Umbilical cord (tissue), 2 donors: ENCODE measurements at places on chromosomes 5 and 9.
A peak's percentile ranks its signal among the peaks of the same experiment; 100 is the strongest.

DNA sequence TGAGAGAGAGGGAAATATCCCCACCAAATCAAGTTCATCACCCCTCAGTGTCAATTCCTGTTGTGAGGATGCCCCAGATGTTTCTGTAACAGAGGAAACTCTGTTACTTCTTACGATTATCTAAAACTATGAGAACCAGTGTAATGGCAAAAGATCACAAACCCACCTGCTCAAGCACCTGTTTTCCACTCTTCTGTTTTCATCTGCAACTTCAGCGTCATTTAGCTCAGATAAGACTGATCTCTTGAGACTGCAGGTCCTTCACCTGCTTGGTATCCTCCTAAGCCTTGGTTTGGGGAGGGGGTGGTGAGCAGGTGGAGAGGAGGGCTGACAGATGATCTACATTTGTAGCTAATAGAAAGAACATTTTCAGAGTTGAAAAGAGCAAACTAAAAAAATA lies 229.3 kb downstream of the SLF1 start:
- DNase-seq, result no peak

DNA sequence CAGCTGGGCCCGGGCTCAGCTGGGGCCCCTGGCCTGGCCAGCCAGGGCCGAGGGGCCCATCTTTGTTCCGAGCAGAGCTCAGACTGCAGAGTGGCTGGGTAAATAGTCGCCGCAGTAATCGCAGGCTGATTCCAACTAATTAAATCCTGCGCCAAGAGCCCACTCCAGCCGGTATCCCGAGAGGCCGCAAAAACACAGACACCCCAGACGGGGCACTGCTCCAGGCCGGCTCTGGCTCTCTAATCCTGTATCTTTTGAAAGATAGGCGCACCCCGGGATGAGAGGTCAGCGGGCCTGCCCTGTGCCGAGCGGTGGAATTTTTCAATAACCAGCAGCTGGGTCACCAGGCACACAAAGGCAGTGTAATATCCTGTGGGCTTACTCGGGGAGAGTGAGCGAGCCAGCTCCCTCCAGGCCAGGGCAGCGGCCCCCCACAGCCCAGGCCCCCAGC lies 57.7 kb downstream of the LMX1B start:
- DNase-seq, result peak; percentile 89

DNA sequence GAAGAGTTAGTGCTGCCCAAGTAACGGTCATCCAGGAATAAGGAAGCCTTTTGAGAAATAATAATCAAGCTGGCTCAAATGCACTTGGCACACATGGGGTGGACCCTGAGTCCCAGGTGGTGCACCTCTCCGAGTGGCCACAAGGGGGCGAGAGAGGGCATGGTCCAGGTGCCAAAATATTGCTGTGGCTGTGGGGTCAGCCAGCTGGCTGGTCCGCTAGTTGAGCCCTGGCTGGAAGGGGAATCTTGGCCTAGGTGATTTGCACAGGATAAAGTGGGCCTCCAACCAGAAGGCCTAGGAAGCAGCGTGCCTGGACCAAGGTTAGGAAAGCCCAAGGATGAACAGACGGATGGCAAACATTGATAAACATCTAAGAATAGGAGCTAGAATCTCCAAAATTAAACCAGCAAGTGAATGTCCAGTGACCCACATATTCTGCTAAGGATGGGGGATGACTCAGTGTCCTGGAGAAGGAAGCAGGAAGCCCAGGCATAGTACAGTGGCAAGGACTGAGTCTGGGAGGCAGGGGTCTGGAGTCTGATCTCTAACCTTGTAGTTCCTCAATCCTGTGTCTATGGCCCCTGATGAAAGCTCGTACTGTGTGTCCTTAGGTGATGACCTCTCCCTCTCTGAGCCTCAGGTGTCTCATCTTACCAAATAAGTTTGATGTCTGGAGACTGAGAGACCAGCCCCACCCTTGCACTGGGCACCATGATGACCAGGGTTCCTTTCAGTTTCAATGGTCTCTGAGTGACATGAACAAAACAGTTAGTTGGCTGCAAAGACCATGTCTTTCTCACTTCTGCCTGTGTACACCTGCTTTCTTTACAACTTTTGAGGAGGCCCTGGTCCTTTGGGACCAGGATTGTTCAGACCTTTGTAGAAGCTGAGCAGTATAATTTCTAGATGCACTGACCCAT lies 19.2 kb upstream of the SHB start:
- DNase-seq, result peak; percentile 33

DNA sequence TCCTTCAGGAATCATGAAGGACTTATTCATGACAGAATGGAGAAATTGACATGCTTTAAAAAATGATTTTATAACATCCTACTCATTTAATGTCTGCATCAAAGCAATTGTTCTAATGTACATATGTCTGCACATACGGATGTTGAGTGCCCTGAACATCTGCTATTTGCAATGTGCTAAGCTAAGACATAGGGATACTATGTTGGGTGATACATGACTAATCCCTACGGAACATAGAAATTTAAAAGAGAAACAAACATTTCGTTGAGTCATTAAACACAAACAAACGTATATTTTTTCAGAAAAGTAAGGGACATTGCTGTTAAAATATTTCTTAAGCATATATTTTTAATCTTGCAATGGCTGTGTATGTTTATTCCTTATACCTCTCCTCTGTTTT lies 686.5 kb upstream of the ADAMTS16 start:
- no peak for DNase-seq

DNA sequence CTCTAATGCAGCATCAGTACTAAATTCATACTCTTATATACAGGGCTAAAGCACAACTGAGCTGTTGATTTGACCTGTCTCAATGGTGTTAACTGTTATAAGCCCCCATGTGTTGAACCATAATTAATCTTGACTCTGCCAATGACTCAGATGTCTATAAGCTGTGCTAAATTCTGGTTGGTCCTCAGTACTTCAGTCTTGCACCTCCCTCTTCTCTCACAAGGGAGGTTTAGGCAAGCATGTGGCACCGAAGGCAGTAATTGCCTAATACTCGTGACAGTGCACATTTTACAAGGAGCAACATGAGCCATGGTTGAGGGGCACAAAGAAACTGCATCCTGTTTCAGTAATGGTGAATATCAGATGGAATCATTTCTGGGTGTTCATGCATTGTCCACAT lies 255.9 kb downstream of the TRPM3 start:
- DNase-seq, result no peak

GRCh38 chr5:5330728-5331452 lies 91.6 kb upstream of the ICE1 start:
- peak; percentile 40 for DNase-seq

GRCh38 chr9:85064811-85065371 lies 395.4 kb downstream of the NTRK2 start:
- DNase-seq, result no peak

GRCh38 chr5:142110046-142110531 lies 1.5 kb downstream of the NDFIP1 start:
- DNase-seq, result peak; percentile 34

- peak; percentile 20 for DNase-seq
Measured at GRCh38 chr5:108315829-108316228, 66.1 kb downstream of the FBXL17 start.

DNA sequence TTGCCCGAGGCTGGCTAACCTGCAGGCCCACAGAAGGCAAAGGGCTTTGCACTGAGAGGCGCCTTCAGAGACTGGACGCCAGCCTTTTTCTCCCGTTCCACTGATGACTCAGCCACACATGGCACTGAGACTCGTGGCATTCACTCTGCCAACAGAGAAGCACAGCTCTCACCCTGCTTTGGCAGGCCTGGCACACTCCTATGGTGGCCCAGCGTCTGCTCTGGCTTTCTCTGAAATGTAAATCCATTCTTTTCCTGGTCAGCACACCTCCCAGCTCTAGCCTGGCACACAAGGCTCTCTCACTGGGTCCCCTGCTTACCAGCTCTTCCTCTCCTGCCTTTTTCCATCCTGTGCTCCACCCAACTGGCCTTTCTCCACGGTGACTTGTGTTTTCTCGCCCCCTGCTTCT lies 5.9 kb upstream of the MELK start:
- DNase-seq, result peak; percentile 8

GRCh38 chr5:151492729-151493128 lies 45.3 kb downstream of the SLC36A1 start:
- DNase-seq, result peak; percentile 24

DNA sequence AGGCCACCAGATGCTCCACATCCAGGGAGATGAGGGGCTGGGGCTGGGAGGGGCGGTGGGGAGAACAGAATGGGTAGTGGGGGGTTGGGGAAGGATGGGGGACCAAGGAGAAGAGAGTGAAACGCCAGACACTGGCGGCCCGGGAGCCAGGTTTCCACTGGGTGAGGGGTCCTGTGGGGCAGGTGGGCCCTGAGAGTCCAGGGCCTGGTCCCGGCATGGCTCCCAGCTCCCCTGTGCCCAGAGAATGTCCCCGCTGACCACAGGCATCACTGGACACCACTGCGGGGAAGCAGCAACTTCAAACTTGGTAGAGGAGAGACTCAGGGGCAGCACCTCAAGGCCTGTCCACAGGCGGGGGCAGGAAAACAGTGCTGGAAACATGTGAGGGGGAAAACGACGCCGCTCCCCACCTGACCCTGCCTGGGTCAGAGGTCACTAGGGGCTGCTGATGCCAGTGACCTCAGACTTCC lies 13.2 kb downstream of the NINJ1 start:
- DNase-seq, result no peak

- DNase-seq, result peak; percentile 70
Measured at GRCh38 chr5:146541958-146542849, 26.2 kb upstream of the GPR151 start.
